ENCODE measurements at places on chromosomes 13 and 19.

GRCh38 chr19:29293292-29293691 is 80.3 kb upstream of the UQCRFS1 start:
- no peak for DNase-seq

DNA sequence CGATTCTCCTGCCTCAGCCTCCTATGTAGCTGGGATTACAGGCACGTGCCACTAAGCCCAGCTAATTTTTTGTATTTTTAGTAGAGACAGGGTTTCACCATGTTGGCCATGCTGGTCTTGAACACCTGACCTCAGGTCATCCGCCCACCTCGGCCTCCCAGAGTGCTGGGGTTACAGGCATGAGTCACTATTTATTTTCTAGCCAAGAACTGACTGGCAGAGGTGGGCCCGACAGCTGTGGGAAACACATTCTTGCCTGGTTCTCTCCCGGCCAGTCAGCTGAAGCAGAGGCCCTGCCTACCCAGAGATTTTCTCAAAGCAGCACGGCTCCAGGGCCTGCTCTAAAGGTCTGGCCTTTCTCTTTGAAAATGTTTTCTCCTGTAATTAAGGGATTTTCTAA is 108.0 kb downstream of the KCTD15 start:
- DNase-seq = no peak

DNA sequence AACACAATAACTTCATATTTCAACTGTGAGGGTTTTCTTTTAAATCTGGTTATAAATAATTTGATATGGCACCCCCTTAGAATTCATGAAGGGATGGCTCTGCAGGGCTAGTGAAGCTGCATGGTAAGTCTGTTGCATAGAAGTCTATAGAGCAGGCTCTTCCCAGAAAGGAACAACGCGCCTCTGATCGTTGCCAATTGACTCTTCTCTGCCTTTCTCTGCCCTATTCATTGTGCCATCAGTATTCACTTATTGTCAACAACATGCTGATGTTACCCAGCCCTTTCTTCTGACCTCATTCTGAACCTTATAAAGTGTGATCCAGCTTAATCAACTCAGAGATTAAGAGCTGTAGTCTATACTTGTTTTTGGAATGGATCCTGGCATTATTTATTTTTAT is 16.3 kb upstream of the DCT start:
- DNase-seq = no peak

GRCh38 chr19:8459520-8460270 is 14.9 kb downstream of the HNRNPM start:
- DNase-seq = no peak

DNA sequence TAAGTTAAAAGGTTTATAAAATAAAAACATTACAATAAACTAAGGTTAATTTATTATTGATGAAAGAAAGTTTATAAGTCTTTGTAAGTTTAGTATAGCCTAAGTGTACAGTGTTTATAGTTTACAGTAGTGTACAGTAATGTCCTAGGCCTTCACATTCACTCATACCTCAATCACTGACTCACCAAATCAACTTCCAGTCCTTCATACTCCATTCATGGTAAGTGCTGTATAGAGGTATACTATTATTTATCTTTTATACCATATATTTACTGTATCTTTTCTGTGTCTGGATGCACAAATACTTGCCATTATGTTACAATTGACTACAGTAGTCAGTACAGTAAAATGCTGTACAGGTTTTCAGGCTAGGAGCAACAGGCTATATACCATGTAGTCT is 490.0 kb downstream of the GPC6 start:
- no peak for DNase-seq

DNA sequence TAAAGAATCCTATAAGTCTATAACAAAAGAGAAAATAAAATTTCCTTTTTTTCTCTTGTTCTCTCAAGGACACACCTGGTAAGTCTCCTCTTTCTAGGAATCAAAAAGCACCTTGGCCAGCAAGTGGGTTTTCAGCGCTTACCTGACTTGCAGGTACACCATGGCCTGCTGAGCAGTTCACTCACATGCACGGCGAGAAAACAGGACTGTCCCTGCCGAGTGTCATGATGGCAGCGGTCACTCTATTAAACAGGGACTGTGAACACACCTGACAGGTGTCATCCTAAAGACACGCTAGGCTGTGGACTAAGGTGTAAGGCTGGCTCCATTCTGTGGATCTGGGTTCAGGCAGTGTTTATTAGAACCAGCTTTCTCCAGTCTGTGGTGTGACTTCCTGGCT is 170.2 kb downstream of the TEX29 start:
- no peak for DNase-seq

DNA sequence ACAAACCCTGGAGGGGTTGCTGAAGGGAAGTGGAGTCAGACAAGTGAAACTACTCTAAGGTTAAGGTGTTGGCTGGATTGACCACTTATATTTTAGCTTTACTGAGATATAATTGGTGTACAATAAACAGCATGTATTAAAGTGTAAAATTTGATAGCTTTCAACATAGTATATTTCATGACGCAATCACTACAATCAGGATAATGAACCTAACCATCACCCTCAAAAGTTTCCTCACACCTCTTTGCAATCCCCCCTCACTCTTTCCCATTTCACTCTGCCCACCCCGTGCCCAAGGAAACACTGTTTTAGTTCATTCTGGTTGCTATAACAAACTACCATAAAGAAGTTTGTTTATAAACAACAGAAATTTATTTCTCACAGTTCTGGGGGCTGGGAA is 508.0 kb downstream of the FGF9 start:
- DNase-seq = no peak

GRCh38 chr19:38068826-38069225 is 155.2 kb downstream of the DPF1 start:
- no peak for DNase-seq

- no peak for DNase-seq
These were observed 34.2 kb downstream of the RXFP2 start for GRCh38 chr13:31773538-31773937.

- DNase-seq = no peak
These were observed 129.8 kb downstream of the URI1 start for GRCh38 chr19:30071871-30072270.

- DNase-seq = no peak
These were observed 330.7 kb downstream of the PCDH20 start for GRCh38 chr13:61084988-61085387.

DNA sequence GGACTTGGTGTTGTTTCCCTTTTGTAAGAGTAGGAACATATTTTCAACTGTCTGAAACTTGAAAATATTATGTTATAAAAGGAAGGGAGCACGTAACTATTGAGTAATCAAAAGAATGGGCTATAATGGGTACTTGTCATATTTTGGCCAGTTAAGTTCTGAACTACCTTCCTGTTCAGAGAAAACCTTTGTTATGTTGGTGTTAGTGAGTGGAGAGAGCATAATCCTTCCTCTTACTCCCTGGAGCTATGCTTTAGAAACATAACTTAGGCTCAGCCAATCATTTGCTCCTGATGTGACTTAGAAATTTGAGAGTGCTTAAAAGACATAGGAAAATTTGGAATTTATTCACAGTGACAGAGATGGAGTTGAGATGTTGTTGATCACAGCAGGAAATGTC is 482.5 kb upstream of the SPRY2 start:
- no peak for DNase-seq

DNA sequence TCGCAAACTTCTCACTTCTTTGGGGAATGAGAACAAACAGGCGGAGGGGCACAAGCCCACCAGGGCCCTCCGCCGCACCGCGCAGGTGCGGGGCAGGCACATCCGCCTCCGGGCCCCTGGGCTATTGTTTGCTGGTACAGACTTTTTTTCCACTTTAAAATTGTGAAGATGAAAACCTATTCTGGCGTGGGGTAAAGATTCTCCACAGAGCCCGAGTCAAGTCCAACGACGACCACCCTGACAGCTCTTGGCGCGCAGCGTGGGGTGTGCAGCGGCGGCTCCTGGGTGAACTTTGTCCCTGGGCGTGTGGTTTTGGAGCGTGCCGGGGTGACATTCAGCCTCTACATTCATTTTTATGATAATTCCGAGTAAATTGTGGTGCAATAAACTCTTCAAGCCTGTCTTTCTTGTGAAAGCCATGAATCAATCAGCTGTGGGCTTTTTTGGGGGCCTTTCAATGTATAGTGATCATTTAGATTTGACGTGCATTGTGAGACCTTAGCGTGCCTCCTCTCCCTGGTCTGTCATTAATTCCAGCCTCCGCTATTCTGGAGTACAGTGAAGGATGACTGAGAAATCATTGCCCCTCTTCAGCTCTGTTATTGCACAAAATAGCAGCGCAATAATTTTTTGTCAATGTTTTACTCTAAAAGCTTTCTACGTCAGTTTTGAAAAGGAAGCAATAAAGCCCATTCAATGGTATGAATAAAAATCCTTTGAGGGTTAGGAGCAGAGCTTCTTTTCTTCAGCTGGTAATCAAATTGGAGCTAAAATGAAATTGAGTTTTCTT is 90.0 kb downstream of the TEX29 start:
- no peak for DNase-seq

GRCh38 chr13:20714563-20715329 is 11.2 kb downstream of the IL17D start:
- DNase-seq = no peak

- no peak for DNase-seq
These were observed 26.3 kb downstream of the SHANK1 start for GRCh38 chr19:50693064-50693975.

DNA sequence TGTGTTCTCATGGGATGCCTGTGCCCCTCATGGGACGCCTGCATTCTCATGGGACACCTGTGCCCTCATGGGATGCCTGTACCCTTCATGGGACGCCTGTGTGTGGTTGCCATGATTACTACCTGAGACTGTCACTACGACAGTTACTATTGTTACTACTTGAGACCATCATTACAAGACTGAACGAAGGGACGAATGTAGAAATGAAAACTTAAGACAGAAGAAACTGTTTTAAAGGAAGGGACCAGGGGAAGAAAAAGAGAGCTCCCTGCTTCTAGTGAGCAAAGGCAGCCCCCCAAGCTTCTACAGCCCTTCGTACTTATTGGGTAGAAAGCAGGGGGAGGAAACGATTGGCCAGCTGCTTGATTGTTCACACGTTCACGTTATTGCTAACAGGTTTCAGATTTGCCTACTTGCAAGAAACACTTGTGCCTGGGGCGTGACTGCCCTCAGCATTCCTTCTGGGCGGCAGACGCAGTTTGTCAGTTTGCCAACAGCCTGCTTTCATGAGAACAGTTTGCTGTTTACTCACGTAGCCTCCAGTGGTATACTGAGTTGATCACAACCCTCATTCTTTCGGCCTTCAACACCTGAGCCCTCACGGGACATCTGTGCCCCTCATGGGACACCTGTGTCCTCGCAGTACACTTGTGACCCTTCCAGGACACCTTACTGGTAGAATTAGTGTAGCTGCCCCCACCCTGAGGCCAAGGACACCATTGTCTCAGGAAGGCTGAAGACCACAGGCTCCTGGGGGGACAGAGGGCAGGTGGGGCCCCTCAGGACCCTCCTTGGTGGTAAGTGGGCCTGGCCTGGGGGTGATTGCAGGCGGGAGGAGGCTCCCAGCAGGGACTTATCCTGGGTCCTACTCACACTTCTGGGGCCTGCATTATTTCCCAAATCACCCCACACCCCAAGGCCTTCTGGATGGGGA is 2.5 kb upstream of the S1PR4 start:
- DNase-seq = peak; percentile 29

GRCh38 chr13:84574851-84575250 is 692.6 kb upstream of the SLITRK1 start:
- DNase-seq = no peak

GRCh38 chr19:45451131-45451849 is 16.5 kb upstream of the FOSB start:
- DNase-seq = peak; percentile 54

DNA sequence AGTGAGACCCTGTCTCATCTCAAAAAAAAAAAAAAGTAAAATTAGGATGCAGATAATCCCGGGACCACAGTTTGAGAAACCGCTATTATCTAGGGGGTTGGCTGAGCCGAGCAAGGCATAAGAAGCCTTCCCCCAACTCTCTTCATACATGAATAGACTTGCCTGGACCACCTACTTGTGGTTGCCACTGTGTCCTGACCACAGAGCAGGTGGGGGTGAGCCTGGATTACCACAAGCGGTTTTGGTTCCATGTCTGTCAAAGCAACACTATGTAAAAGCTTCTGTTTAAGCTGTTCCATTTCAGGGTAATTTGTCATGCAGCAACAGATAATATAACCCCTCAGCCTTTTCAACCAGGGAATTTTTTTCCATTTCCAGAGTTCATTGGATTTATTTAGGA is 3.3 kb upstream of the NAPA start:
- DNase-seq = no peak

DNA sequence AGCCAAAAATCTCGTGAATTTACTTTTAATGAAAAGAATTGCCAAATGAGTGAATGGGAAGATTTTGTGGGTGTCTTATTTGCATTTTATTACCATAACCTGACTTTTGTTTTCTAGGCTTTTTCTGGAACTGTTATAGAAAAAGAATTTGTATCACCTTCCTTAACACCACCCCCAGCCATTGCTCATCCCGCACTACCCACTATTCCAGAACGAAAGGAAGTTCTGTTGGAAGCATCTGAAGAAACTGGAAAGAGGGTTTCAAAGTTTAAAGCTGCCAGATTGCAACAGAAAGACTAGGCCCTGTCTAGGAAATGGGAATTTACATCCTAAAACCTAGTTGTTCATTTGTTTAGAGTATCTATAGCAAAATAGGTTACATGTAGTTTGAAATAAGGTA is 72.7 kb downstream of the URI1 start:
- DNase-seq = no peak

DNA sequence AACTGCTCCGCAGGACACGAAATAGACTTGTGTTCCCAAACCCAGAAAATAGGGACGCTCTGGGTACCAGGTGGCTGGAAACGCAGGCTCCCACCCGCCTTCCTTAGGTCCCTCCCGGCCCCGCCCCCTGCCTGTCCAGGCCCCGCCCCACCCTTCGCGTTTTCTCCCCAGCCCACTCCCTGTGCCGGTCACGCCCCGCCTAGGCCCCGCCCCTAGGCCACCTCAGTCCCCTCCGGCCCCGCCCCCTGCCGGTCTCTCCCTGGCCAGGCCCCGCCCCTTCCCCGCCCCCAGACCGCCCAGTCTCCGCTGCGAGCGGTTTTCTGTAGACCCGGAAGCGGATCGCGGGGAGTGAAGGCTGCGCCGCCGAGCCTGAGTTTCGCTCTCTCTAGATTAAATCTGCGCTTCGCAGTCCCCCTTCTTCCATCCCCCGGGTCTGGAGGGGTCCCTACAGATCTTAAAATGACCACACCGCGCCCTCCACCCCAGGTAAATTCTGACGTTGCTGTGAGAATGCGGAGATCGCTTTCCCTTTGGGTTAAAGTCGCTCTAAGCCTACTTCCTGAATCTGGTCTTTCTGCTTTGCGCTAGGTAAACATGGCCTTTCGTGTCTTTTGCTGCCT is 3.7 kb upstream of the ZNF665 start:
- peak; percentile 89 for DNase-seq

- no peak for DNase-seq
These were observed 15.4 kb downstream of the FCHO1 start for GRCh38 chr19:17766543-17767131.

DNA sequence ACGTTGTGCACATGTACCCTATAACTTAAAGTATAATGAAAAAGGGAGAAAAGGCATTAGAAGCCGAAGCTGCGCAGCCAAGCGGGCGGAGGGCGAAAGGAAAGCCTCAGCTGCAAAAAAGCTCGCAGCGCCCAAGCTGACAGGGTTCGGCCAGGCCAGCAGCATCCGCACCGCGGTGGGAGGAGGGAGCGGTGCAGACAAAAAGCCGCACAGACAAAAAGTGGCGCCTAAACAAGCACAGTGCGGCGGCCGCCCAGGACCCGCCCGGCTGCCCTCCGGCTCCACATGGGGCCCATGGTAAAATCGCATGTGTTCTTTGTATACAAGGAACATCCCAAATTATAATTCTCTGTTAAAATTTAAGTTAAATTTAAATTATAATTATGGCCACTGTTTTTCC is 42.4 kb downstream of the PSG3 start:
- no peak for DNase-seq

All from T follicular helper cell (primary cell).